ENCODE measurements at places on chromosomes 12 and 14. TPM values are rescaled to one million over a fixed set of nuclear protein-coding genes. Genes with fewer than 3 reads are reported as not detected.
A peak's percentile ranks its signal among the peaks of the same experiment; 100 is the strongest.

DNA sequence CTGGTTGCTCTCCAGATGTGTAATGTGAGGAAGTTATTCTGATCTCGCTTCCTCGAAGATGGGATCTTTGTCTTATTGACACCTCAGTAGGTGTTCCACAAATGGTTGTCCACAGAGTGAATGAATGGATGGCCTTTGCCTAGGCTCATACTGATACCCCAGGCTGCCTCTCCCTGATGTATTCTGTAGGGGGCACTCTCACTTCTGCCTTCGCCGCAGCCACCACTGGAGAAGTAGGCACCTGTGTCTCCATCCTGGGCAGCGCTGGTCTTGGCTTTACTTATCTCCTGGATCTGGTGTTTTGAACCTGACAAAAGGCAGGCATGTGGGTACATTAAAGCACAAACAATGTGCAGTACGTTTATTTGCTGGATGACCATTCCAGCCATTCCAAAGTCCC lies 82.1 kb downstream of the ZFP36L1 start:
- no peaks in the 10 kb centered on the region for H3K36me3 ChIP-seq
- no peak for ATAC-seq
- peaks cover 51% of the 10 kb centered on the region for H3K4me1 ChIP-seq
- H3K4me3 ChIP-seq = peak overlapping the region; percentile 61

- no peaks in the 10 kb centered on the region for H3K4me1 ChIP-seq
- peaks cover 25% of the 10 kb centered on the region for H3K27me3 ChIP-seq
- no peak overlapping the region for H3K27ac ChIP-seq
- no peak for ATAC-seq
Measured at GRCh38 chr14:90496379-90496778, 99.5 kb downstream of the CALM1 start.

Gene IL22
- total RNA-seq = 253 TPM

- H3K27me3 ChIP-seq = no peaks in the 10 kb centered on the region
- no peak overlapping the region for H3K27ac ChIP-seq
- peaks cover 5% of the 10 kb centered on the region for H3K4me1 ChIP-seq
- no peak overlapping the region for H3K4me3 ChIP-seq
- H3K36me3 ChIP-seq = peaks cover 97% of the 10 kb centered on the region
Measured at GRCh38 chr12:123723011-123723410, 10.9 kb downstream of the ATP6V0A2 start.

- peaks cover 28% of the 10 kb centered on the region for H3K36me3 ChIP-seq
- H3K4me1 ChIP-seq = peaks cover 20% of the 10 kb centered on the region
- no peaks in the 10 kb centered on the region for H3K27me3 ChIP-seq
- no peak for ATAC-seq
Measured at GRCh38 chr12:94977766-94978468, 25.6 kb downstream of the NDUFA12 start.

Measured in activated T-helper 17 cell treated with anti-CD3 and anti-CD28 coated beads, Interleukin-2, amount 50 U/mL, for 72 hours (primary cell).